HCEC 1CT (cell line): ENCODE measurements at places on chromosomes 2 and 18.

DNA sequence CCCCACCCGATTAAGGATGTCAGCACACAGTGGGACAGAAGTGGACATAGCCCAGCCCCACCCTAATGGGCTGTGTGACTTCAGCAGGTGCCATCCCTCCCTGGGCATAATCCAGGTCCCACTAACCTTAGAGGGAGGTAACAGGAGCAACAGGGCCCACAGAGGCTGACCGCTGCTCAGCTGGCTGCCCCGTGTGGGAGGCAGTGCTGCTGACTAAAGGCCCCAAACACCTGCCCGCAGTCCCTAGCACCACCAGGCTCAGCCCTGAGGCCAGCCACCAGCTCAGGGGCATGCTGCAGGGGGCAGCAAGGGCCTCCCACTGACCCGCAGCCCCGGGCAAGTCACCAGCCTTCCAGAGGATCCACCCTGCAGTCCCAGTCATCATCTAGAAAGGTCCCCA is 14.6 kb downstream of the BIN1 start:
- no peak for DNase-seq

DNA sequence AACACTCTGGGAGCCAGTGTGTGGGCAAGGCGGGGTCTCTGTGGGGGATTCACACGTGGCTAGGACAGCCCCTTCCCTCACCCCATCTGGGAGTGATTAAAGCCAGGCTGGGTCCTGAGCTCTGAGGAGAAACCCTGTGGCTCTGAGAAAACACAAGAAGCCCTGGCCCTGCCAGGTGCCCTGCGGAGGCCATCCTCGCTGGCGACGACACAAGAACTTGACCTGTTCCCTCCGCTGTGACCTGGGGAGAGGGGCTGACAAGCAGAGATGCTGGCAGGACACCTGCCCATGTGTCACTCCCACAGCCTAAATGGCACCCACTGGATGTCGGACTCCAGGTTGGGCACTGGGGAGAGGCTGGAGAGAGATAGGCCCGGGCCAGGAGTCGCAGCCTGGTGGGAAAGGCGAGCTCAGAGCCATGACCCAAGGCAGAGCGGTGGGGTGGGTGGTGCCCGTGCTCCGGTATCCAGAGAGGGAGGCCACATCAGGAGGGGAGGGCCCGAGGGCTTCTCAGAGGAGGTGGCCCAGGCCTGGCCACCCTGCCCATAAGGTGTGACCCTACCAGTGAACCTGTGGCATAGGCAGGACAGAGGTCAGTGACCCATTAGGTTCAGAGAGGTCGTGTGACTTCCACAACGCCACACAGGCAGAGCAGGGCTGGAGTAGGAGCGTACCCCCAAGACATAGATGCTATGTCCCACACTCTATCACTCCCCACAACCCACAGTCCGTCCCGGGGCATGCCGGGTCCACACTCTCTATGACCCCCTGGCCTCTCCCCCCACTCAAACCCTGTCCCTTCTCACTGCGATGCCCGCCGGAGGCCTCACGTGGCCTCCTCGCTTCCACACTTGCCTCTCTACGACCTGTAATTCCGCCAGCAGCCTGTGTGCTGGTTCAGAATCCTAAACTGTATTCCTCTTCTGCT is 59.4 kb upstream of the HPCAL1 start:
- DNase-seq: no peak

DNA sequence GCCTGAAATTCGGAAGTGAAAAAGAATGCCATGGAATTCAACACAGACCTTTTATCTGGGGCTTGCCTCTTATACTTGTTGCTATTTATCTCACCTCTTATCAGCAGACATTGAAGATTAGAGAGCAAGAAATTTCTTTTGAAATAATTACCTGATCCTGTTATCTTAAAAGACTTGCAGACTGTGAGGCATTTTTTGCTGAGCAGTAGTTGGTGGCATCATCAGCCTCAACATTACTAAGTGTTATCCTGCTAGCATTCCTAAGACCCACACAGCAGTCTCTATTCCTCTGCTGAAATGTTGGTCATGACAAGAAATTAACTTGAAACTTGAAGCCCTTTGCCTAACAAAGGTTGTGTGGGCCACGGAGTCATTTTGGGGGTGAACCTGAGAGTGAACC is 186.5 kb downstream of the TRIB2 start:
- DNase-seq: no peak

- no peak for DNase-seq
Observed at GRCh38 chr2:229601936-229602335, 112.4 kb downstream of the DNER start.

GRCh38 chr2:187617120-187617519 is 62.9 kb upstream of the TFPI start:
- no peak for DNase-seq

GRCh38 chr2:116167107-116167506 is 1647.4 kb upstream of the DDX18 start:
- no peak for DNase-seq

- peak; percentile 67 for DNase-seq
Observed at GRCh38 chr2:30234180-30234971, 3.0 kb downstream of the LBH start.

DNA sequence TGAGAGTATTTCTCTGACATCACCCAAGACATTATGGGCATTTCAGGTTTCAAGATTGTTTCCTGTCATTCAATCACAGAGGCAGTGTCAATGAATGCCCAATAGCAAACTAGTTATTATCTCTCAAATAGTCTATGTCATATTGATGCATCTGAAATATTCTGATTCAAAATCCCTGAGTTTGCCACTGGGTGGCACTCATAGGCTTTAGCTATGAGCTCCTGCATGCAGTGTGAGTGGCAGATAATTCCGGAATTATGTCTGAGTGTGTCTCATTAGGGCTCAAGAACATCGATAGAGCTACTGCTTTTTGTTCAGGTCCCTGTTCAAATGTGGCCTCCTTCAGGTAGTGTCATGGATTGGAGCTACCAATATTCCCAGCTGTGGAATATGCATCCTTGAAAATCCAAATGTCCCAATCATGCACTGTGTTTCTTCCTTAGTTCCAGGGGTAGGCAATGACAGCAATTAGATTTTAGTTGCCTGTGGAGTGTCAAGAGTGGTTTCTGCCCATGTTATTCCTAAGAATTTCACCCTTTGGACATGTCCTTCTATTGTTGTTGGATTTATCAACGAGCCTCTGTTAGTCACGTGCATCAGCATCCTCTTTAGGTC is 7.8 kb upstream of the OR6B3 start:
- DNase-seq: peak; percentile 47

GRCh38 chr2:5145801-5146200 is 546.4 kb upstream of the SOX11 start:
- no peak for DNase-seq

- DNase-seq: no peak
Observed at GRCh38 chr2:149125031-149125725, 86.7 kb downstream of the LYPD6B start.

- no peak for DNase-seq
Observed at GRCh38 chr2:108061439-108062042, 75.2 kb downstream of the SLC5A7 start.

GRCh38 chr2:128024816-128025215 is 3.0 kb downstream of the SAP130 start:
- no peak for DNase-seq

GRCh38 chr2:86286516-86286915 is 50.9 kb downstream of the REEP1 start:
- DNase-seq: no peak

DNA sequence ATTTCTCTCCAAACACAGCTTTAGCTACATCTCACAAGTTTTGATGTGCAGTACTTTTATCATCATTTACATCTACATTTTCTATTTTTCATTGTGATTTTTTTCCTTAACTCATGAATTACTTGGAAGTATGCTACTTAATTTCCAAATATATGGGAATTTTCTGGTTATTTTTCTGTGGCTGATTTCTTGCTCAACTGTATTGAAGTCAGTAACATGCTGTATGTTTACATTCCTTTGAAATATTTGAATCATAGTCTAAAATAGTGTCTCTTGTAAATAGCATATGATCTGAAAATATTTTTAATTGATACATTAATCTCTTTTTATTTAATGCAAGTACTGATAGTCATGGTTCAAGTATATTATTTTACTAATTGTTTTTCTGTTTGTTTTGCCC is 26.0 kb upstream of the GALNT5 start:
- peak; percentile 42 for DNase-seq

DNA sequence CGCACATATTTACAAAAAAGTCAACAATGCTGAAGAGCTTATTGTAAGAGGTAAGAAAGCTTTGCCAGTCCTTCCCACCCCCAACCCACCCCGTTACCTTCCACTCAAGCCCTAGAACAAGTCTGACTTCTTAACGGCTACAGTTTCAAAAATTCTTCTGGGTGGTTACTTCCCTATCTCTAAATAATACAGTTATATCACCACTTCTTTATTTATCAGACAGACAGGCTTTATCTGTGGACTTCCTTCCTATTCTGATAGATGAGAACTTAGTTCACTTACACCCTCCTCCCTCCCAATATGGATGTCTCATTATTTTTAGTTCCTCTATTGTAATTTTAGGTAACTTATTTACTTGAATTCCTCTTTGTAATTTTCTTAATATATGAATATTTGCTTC is 26.7 kb upstream of the ACTR3 start:
- DNase-seq: no peak
